ENCODE measurements at places on chromosomes 7 and 10. TPM values are rescaled to one million over a fixed set of nuclear protein-coding genes. Genes with fewer than 3 reads are reported as not detected.

TMEM184A gene
- total RNA-seq: 3.4 TPM

MRC1 gene
- 25.3 TPM for total RNA-seq

ADARB2 gene
- total RNA-seq: not detected

MARVELD1 gene
- total RNA-seq: 29.1 TPM

SLC16A9 gene
- total RNA-seq: 2.4 TPM

GOLGA7B gene
- 0.96 TPM for total RNA-seq

DNA sequence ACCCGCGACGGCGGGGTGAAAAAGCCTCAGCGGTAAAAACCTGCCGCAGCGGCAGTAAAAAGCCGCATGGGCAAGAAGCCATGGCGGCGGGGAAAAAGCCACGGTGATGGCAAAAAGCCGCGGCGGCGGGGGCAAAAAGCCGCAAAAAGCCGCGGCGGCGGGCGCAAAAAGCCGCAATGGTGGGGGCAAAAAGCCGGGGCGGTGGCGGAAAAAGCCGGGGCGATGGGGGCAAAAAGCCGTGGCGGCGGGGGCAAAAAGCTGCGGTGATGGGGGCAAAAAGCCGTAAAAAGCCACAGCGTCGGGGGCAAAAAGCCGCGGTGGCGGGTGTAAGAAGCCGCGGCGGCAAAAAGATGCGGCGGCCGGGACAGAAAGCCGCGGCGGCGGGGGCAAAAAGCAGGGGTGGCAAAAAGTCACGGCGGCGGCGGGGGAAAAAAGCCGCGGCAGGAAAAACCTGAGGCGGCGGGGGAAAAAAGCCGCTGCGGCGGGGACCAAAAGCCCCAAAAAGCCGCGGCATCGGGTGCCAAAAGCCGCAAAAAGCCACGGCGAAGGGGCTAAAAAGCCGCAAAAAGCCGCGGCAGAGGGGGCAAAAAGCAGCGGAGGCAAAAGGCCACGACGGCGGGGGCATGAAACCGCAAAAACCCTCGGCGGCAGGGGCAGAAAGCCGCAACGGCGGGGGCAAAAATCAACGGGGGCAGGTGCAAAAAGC, 488.5 kb downstream of the ZNF33B start:
- DNase-seq: no peak

GRCh38 chr10:22647244-22647643, 67.1 kb downstream of the PIP4K2A start:
- no peak for DNase-seq

DNA sequence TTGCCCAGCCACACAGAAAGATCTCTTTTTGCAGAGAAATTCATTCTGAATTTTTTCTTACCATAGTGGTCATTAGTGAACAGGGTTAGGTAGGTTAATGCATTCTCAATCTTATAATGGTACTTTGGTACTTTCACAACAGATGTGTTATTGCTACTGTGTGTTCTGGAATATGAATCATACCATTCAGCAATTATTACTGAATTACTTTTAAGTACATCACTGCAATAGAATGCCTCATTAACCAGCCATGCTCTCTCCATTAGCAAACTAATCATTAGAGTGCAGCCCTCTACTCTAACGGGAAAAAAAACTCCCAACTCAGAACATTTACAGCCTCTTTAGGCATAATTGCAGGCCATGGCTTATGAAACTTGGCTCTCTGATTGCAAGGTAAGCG, 102.1 kb downstream of the DOCK4 start:
- DNase-seq: no peak

DNA sequence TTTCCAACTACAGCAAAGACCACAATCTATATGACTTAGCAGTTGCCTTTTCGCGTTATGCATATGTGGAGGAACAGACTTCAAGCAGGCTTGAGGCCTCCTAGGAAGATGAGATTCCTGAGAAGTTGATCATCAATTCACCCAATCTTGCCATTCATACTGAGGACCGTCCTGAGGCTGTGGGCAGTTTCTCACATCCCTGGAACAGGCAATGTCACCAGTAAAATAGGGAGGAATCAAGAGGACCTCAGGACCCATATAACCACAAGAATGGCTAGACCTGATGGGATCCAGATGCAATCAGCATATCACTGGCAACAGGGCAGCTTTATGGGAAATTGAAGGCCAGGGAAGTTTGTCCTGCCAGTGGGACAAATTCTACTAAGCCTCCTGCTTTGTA, 17.3 kb downstream of the KDM7A start:
- DNase-seq: no peak

- DNase-seq: no peak
Measured at GRCh38 chr7:4747746-4748145, 27.7 kb upstream of the AP5Z1 start.

DNA sequence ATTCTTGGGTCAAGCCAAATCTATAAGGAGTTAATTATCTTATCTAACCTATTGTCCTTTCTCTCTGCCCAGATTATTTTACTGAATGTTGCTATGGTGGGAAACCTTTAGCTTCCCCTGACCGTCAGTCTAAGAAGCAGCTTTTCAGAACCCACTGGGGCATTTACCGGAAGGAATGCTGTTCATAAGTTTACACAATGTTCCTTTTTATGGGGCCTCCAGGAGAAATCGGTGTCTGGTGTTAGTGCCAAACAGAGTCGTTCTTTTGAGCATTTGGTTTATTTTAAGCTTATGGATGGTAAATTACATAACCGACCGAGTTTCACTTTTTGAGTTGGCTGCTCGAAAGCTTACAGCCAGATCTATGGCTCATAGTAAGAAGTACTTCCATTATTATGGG, 111.9 kb downstream of the CACNB2 start:
- no peak for DNase-seq

- no peak for DNase-seq
Measured at GRCh38 chr10:97063983-97064837, 121.5 kb downstream of the SLIT1 start.

DNA sequence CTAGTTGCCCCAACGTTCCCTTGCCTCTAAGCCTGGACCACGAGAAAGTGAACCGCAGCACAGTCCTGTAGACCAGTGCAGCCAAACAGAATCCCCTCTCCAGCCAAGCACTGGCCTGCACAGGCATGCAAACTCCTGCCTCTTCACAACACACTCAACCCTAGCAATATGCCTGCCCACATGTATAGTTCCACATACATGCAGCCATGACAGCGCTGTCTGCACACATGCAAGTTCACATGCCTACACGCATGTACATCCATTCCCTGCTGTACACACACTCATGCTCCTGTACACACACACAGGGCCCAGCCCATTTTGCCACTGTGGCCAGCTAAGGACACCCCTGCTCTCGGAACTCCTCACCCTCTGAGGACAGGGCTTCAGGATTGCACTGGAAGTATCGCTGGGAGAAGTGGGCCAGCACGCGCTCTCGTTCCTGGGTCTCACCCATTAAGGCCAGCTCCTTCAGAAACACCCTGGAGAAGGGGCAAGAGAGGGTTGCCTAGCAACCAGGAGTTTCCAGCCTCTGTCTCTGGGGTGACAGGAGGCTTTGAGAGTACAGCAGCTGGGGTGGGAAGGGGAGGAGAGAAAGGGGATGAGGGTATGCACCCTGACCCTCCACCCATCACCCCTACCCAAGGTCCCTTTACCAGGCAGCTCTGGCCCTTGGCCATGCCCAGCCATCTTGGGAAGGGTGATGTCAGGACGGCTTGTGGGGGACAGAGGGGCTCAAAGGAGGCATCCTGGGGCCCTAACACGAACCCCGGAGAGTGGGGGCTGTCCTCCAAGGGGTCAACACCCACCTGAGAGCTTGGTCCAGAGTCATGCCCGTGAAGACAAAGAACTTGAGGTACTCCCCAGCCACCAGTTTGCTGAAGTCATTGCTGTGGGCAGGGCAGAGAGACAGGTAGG, 7.0 kb downstream of the PSD start:
- DNase-seq: no peak

DNA sequence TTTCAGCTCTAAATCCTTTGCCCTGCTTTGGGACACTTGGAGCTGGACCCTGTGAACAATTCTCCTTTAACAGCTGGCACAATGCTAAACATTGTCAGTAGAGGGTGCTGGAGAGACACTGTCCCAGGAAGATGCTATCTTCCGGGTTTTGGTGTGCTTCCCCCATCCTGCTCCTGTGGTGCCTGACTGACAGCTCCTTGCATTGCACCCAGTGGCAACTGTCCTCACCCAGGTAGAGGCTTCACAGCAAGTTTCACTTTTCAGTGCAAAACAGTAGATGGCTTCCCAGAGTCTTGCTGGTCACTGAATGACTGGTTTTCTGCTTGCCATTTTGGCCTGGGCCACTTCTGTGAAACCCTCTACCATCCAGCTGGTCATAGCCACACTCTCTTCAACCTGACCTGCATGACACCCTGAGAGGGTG, 77.3 kb downstream of the CDC14C start:
- no peak for DNase-seq

DNA sequence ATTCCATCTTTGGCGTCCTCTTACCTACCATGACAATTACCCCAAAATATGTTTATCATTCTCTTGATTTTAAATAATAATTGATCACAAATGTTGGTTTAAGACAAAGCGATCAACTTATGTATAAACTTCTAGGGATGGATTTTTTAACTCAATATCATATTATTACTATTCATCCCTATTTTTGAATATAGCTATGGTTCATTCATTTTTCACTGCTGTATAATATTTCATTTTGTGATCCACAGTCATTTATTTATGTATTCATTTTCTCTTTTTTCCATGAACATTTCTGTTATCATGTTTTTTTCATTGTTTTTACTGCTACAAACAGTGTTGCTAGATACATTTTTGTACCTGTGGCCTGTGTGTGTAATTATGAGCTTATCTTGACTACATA, 61.3 kb upstream of the MET start:
- DNase-seq: no peak

DNA sequence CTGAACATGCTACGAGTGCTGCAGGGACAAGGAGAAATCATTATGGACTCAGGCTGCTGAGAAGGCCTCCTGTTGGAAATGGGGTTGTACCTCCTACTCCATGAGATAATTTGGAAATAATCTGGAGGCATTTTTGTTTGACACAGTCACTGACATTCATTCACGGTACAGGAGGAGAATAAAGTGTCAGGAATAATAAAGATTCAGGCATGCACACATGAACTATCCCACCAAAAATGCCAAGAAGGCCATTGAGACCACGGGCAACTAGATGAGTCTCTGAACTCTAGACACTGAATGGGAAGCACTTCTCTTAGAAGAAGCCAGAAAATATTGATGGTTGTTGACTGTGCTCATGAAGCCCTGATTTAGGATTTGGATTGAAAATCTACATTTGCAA, 220.9 kb upstream of the HABP2 start:
- no peak for DNase-seq

- no peak for DNase-seq
Measured at GRCh38 chr10:113333313-113333712, 219.5 kb upstream of the HABP2 start.

GRCh38 chr7:94580601-94581000, 71.0 kb downstream of the CASD1 start:
- DNase-seq: no peak

DNA sequence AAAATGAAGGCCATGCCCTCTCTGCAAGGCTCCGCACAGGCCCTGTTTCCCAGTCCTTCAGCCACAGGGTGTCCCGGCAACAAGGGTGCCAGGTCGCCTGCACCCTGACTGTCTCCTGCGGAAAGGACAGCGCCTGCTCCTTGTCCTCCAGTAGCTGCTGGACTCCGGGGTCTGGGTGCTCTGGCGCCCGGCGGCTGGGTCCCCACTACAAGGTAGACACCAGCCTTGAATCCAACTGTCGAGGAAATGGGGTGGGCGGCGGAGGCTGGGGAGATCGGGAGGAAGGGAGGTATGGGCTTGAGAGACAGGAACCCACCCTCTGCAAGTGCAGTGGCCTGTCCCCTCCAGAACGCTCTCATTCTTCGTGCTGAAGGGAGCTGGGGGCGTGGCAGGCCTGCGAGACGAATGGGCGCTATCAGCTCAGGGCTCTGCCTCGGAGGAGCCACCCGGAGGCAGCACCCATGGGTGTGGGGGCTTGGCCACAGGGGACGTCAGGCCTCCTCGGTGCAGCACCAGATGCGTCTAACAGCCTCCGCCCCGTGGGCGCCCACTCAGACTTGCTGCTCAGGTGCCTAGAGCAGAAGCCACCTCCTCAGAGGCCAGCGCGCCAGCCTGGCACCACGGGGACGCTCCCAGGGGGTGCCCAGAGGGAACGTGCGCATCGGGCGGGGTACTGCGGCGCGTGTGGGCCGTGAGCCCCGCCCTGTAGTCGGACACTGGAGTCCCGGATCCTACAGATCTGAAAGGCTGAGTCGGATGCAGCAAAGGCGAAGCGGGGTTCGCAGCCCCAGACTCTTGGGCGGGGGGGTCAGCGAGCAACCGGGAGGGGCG, 15.6 kb downstream of the ADAM8 start:
- DNase-seq: peak; percentile 50

Measured in umbilical cord (tissue), 2 donors.